ENCODE measurements at places on chromosomes 16 and 17.

GRCh38 chr17:56290101-56290801 lies 137.0 kb downstream of the ANKFN1 start:
- H3K4me1 ChIP-seq = no peaks in the 10 kb centered on the region
- H3K27me3 ChIP-seq = no peaks in the 10 kb centered on the region
- H3K4me3 ChIP-seq = no peak overlapping the region
- no peak for DNase-seq

GRCh38 chr17:53924530-53925455 lies 102.1 kb downstream of the KIF2B start:
- H3K4me1 ChIP-seq = no peaks in the 10 kb centered on the region
- H3K27me3 ChIP-seq = no peaks in the 10 kb centered on the region
- DNase-seq = peak; percentile 11
- H3K4me3 ChIP-seq = no peak overlapping the region

DNA sequence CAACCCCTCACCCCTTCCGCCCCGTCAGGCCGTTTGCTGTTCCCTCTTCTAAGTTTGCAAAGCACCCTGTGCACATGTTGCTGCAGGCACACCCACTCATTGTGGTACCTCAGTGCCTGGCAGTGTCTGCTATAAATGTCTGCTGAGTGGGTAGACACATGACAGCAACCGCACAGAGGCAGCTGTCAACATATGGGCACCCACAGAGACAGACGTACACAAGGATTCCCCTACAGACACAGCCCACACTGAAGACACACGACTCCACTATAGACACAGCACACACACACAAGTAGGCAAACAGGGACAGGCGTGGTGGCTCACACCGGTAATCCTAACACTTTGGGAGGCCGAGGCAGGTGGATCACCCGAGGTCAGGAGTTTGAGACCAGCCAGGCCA lies 17.8 kb upstream of the CRK start:
- H3K4me1 ChIP-seq = peaks cover 8% of the 10 kb centered on the region
- H3K27me3 ChIP-seq = no peaks in the 10 kb centered on the region
- H3K27ac ChIP-seq = no peak overlapping the region
- DNase-seq = no peak
- H3K36me3 ChIP-seq = peaks cover 89% of the 10 kb centered on the region
- no peak overlapping the region for H3K4me3 ChIP-seq

DNA sequence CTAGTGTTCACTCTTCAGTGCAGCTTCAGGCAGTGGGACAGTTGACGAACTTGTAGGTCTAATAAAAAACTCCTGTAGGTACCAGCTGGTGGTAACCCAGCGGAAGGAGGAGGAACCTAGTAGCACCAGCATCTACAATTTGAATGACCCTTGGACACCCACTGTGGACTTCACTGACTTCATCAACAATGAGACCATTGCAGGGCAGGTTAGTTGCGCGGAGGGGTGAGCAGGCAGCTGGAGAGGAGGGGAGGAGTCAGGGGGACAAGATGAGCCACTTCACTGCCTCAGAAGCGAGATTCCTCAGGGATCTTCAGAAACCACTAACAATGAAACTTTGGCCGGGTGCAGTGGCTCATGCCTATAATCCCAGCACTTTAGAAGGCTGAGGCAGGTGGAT lies 22.3 kb downstream of the AOC3 start:
- H3K27ac ChIP-seq = no peak overlapping the region
- H3K36me3 ChIP-seq = no peaks in the 10 kb centered on the region
- DNase-seq = no peak
- H3K27me3 ChIP-seq = peaks cover 8% of the 10 kb centered on the region

GRCh38 chr17:75205793-75206163 lies 299 bp downstream of the NUP85 start:
- no peak for DNase-seq
- H3K36me3 ChIP-seq = peaks cover 10% of the 10 kb centered on the region
- peaks cover 15% of the 10 kb centered on the region for H3K4me1 ChIP-seq
- H3K27ac ChIP-seq = peak overlapping the region; percentile 99

DNA sequence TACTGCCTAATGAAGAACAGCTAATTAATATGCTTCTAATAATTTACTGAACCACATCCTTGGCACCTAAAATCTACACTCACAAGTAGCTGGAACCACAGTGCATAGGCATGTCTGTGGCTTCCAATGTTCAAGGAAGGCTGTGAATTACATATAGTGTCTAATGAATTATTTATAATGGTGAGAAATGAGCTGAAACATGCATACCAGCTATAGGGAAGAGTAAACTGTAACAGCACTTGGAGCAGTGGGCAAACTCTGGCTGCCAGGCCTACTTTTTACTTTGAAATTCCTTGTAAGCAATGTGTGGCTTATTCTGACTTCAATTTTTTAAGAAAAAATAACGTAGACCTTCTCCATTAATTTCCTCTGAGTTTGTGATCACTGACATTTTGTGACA lies 953.2 kb upstream of the CDH8 start:
- H3K36me3 ChIP-seq = no peaks in the 10 kb centered on the region
- no peak overlapping the region for H3K27ac ChIP-seq
- no peaks in the 10 kb centered on the region for H3K4me1 ChIP-seq
- no peaks in the 10 kb centered on the region for H3K27me3 ChIP-seq

- no peak overlapping the region for H3K4me3 ChIP-seq
- H3K4me1 ChIP-seq = peaks cover 7% of the 10 kb centered on the region
- H3K27me3 ChIP-seq = no peaks in the 10 kb centered on the region
- H3K27ac ChIP-seq = no peak overlapping the region
- DNase-seq = no peak
Measured at GRCh38 chr17:2190014-2190413, 113.6 kb downstream of the SMG6 start.

DNA sequence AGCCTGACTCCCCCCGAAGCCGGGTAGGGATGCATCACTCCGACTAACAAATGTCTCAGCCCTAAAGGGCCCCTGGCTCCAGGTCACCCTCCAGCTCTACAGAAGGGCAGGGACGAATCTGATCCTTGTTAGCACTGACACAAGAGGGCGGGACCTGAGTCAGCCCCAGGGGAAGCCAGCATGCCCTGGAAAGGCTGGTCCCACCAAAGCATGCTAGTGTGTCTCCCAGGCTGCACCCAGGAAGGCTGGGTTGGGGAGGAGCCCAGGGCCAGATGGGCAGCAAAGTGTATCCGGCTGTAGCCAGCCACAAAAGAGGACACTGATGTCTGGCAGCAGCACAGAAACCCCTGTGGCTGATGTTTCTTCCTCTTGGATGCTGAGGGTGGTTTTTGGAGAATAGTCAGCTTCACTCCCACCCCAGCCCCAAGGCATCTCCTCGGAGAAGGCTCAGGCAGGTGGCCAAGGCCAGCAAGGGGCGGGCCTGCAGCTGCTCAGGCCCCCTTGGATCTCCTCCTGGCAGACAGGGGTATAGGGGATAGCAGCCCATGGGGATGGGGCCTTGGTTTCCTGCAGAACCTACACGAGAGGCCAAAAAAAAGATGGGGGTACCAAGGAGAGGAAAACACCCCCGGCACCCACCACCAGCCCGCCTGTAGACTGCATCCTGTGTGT lies 11.0 kb downstream of the NATD1 start:
- peaks cover 47% of the 10 kb centered on the region for H3K36me3 ChIP-seq
- no peak for DNase-seq
- no peak overlapping the region for H3K4me3 ChIP-seq
- peaks cover 15% of the 10 kb centered on the region for H3K4me1 ChIP-seq
- no peaks in the 10 kb centered on the region for H3K27me3 ChIP-seq
- no peak overlapping the region for H3K27ac ChIP-seq

- H3K4me3 ChIP-seq = no peak overlapping the region
- no peaks in the 10 kb centered on the region for H3K27me3 ChIP-seq
- no peak for DNase-seq
- no peak overlapping the region for H3K27ac ChIP-seq
Measured at GRCh38 chr17:64628641-64629040, 33.5 kb downstream of the SMURF2 start.

GRCh38 chr17:48726114-48726915 lies 2.2 kb downstream of the HOXB13 start:
- H3K36me3 ChIP-seq = no peaks in the 10 kb centered on the region
- H3K4me3 ChIP-seq = no peak overlapping the region
- peaks cover 45% of the 10 kb centered on the region for H3K4me1 ChIP-seq
- H3K27me3 ChIP-seq = peaks cover 100% of the 10 kb centered on the region

- H3K27me3 ChIP-seq = no peaks in the 10 kb centered on the region
- H3K4me1 ChIP-seq = peaks cover 35% of the 10 kb centered on the region
- H3K36me3 ChIP-seq = peaks cover 13% of the 10 kb centered on the region
- H3K4me3 ChIP-seq = no peak overlapping the region
Measured at GRCh38 chr17:57585341-57586195, 159.5 kb downstream of the CCDC182 start.

DNA sequence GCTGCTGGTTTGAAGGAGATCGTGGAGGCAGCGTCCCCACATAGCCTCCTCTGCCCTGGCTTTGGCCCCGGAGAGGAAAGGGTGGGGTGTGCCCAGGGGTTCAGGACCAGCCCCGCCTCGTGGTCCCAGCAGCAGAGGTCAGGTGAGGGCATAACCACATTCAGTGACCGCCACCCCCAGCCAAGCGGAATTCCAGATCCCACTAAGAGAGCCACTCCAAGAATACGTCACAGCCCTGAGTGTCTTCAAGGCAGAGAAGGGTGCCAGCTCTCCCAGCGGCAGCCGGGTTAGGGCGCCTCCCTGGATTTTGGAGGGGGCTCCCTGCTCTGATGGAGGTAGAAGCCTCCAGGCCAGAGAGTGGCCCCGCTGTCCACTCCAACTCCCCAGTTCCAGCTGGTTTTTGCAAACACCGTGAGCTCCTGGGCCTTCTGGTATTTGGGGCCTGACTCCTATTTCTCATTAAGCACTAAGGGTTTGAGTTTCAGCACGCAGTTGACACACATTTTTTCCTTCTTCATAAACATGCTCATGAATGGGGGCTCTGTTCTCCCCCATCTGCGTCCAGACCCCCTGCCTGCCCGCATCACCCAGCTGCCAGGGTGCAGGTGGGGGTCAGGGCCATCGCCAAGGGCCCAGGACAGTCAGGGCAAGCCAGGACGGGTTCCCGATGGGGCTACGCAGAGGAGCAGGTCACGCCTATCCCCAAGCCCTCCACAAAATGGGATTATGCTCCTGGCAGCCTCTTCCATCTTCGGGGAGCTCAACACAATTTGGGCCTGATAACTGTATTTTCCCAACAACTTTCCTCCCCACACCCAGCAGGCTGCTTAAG lies 98.4 kb upstream of the PLCG2 start:
- no peak overlapping the region for H3K4me3 ChIP-seq
- H3K36me3 ChIP-seq = peaks cover 64% of the 10 kb centered on the region
- peaks cover 33% of the 10 kb centered on the region for H3K4me1 ChIP-seq

DNA sequence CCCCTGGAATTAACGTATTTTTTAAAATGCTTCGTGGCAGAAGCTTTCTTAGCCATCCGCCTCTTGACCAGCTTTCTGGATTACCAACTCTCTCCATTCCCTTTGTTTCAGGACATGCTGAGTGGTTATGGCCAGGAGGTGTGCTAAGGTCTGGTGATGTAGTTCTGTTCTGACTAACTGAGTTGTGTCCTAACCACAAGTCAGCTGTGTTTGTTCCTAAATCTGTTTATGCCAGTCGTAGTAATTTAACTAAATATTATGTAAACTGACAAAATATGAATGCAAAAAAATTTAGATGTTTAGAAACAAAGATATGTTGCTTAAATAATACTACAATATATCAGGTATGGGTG lies 61.6 kb downstream of the MRTFB start:
- no peaks in the 10 kb centered on the region for H3K27me3 ChIP-seq
- no peak overlapping the region for H3K27ac ChIP-seq
- H3K4me3 ChIP-seq = no peak overlapping the region
- no peaks in the 10 kb centered on the region for H3K4me1 ChIP-seq
- no peaks in the 10 kb centered on the region for H3K36me3 ChIP-seq
- DNase-seq = no peak

DNA sequence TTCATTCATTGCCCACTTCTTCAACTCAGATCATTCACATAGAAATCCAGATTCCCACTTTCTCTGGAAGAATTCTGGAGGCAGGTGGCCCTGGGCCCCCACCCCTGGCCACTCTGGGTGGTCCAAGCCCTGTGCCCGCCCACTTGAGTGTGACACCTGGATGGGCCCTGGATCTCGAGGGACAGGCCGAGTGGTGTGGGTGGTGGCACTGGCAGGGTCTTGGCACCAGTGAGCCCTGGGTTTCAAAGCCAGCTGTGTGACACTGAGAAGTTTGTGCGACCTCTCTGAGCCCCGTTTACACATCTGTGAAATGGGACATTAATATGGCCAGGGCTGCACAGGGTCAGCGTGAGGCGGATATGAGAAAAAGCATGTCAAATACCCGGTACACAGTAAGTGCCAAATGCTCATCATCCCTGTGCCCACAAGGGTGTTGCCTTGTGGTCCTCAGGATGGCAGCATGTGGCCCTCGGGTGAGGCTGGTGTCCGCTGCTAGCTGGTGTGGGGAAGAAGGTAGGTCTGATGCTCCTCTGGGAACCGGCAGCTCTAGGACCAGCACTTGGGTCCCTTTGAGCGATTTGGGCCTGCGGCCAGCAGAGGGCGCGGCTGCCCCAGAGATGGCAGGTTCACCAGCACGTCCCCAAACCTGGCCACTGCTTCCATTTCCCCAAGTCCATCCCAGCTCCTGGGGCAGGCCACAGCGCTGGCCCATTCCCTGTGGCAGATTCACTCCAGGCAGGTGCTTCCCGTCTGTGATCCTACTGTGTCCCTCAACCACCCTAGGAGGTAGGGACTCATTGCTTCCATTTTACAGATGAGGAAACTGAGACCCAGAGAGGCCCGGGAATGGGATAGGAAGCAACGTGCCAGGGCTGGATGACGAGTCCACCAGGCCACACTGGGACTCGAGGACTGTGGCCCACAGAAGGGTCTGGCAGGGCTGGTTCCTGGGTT lies 3.6 kb downstream of the OSGIN1 start:
- no peak overlapping the region for H3K4me3 ChIP-seq
- H3K27ac ChIP-seq = no peak overlapping the region
- H3K27me3 ChIP-seq = peaks cover 7% of the 10 kb centered on the region
- H3K4me1 ChIP-seq = peaks cover 22% of the 10 kb centered on the region
- DNase-seq = no peak

DNA sequence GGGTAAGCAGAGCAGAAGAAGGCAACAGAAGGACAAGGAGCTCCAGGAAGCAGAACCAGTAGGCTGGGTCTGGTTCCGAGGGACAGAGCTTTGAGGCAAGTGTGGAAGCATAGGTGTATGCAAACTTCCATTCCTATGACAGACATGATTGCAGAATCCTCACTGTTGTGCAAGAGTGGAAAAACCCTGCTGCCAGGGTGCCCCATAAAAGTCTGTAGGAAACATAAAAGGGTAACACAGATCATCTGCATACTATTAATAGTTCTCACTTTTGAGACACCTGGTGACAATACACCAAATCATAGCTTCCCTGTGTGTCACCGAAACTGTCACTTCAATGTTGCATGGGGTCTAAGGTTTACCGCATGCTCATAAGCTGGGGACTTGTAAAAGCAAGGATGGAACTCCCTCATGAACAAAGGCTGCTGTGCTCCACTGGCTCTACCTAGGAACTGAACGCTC lies 39.7 kb downstream of the ARHGAP17 start:
- no peak for DNase-seq
- peaks cover 33% of the 10 kb centered on the region for H3K36me3 ChIP-seq
- no peaks in the 10 kb centered on the region for H3K4me1 ChIP-seq

DNA sequence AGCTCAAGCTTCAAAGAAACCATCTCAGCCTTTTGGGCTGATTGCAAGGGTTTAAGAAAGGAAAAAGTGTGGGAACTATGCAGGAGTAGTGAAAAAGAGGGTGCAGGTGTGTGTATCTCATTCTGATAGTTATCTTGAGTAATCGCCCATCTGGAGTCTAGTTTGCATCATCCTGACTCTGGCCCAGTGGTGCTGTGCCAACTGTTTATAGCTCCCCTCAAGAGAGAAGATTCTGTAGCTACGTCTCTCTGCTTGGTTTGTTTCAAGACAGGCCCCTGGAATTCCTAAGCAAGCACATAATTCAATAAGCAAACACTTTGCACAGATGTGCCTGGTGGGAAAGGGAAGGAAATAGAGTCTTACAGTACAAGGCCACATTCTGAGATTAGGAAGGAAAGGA lies 144.4 kb downstream of the HAPSTR1 start:
- H3K27ac ChIP-seq = no peak overlapping the region
- DNase-seq = no peak
- no peaks in the 10 kb centered on the region for H3K27me3 ChIP-seq
- H3K36me3 ChIP-seq = no peaks in the 10 kb centered on the region
- no peaks in the 10 kb centered on the region for H3K4me1 ChIP-seq
- no peak overlapping the region for H3K4me3 ChIP-seq

Measured in spinal cord (tissue), 10 donors.